ENCODE measurements at places on chromosomes 2 and 18. TPM values are rescaled to one million over a fixed set of nuclear protein-coding genes. Genes with fewer than 3 reads are reported as not detected.

The RND3 gene
- not detected for polyA plus RNA-seq

The REG1B gene
- not detected for polyA plus RNA-seq

The CNDP1 gene
- polyA plus RNA-seq, result not detected

The AMER3 gene
- polyA plus RNA-seq, result not detected

The TRMT61B gene
- polyA plus RNA-seq, result 19.7 TPM

Measured in CD4-positive, CD25-positive, alpha-beta regulatory T cell (primary cell).